ENCODE measurements at places on chromosomes 5 and 9. TPM values are rescaled to one million over a fixed set of nuclear protein-coding genes. Genes with fewer than 3 reads are reported as not detected.

DNA sequence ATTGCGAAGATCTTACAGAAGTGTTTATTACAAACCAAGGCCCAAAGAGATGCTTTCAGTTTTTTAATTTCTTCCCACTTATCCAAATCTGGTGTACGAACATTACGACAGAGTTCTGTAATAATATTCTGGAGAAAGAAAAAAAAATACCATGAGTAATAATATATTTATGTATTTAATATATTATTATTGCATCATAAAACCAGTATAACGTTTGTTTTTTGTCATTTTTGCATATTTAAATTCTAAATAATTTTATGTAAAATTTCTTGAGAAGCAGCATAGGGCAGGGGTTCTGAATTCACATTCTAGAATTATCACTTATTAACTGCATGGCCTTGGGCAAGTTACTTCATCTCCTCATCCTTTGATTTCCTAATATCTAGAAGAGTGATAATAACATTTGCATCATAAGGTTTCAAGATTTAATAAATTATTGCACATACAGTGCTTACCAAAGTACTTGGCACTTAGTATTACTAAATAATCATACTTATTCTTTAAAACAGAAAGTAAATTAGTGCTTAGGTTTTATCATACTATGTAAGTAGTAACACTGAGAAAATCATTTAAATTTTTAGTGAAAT is 107.7 kb downstream of the OSMR start:
- no peak for DNase-seq

GRCh38 chr9:137007108-137007815 is 10.9 kb upstream of the CLIC3 start:
- no peak for DNase-seq

GRCh38 chr9:130036099-130036498 is 6.9 kb downstream of the FNBP1 start:
- no peak for DNase-seq

GRCh38 chr9:108639696-108640095 is 216.1 kb downstream of the ACTL7B start:
- no peak for DNase-seq

Gene ERCC8
- total RNA-seq: 10.3 TPM

Gene MBLAC2
- 3.6 TPM for total RNA-seq

Gene NUTM2F
- total RNA-seq: not detected
